ENCODE measurements at places on chromosomes 5 and 9.

DNA sequence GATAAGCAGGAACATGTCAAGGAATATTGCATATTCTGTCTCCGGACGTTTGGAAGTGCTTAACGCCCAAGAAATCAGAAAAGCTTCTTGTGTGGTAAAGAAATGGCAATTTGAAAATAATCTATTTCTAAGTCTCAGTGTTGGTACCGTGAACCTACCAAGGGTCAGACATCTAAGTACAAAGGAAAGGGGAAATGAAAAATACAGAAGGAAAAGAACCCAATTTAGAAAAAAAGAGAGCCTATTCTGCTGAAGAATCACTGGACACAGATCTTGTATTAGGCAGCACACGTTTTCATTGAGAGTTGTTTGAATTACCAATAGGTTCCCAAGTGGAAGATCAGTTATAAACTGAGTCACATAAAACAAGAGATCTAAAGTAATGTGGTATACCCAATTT, 46.9 kb upstream of the CEP78 start:
- no peak for DNase-seq

GRCh38 chr5:175123542-175123941, 320.4 kb downstream of the DRD1 start:
- no peak for DNase-seq

DNA sequence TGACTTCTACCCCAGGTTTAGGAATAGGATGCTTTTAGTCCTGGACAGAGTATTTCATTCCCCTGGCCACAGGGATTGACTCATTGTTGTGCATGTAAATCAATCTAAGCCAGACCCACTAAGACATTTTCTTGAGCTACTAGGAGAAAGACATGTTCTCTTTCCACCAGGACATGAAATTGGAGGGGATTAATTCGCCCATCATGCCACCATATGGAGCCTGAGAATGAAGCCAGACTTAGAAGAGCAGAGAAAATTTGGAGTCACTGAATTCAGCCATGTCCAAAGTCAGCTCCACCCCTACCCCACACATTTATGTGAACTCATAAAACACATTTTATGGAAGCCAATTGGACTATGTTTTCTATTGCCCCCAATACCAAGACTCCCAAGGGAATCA, 322.5 kb downstream of the NFIB start:
- no peak for DNase-seq

DNA sequence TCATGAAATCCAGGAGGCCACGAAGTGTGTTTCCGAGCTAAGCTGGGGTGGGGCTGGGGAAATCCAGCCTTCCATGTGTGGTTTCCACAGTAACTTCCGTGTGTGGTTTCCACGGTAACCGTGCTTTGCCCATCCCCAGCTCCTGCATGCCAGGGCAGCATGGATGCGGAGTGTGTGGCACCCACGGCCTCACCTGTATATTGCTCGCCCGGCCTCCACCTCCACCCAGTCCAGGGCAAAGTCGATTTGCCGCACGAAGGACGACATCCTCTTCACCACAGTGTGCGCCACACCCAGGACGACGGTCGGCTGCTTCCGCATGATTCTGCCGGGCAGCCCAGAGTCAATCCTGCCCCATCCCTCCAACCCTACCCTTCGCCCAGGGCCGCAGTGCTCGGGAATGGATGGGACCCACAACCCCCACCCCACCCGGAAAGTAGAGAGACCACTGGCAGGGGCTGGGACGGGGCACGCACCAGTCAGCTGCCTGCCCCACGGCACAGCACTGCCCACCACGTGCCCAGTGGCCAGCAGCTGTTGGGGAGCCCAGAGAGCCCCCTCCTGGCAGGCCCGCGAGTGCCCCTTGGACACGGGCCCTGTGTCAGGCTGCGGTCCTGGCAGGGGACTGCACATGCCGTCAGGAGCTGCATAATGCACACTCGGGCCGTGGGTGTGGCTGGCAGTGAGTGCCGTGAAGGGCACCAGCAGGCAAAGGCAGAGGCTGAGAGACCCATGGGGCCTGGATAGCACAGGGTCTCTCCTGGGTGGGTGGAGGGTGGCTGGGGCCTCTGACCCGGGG, 39.0 kb upstream of the NSMF start:
- no peak for DNase-seq

DNA sequence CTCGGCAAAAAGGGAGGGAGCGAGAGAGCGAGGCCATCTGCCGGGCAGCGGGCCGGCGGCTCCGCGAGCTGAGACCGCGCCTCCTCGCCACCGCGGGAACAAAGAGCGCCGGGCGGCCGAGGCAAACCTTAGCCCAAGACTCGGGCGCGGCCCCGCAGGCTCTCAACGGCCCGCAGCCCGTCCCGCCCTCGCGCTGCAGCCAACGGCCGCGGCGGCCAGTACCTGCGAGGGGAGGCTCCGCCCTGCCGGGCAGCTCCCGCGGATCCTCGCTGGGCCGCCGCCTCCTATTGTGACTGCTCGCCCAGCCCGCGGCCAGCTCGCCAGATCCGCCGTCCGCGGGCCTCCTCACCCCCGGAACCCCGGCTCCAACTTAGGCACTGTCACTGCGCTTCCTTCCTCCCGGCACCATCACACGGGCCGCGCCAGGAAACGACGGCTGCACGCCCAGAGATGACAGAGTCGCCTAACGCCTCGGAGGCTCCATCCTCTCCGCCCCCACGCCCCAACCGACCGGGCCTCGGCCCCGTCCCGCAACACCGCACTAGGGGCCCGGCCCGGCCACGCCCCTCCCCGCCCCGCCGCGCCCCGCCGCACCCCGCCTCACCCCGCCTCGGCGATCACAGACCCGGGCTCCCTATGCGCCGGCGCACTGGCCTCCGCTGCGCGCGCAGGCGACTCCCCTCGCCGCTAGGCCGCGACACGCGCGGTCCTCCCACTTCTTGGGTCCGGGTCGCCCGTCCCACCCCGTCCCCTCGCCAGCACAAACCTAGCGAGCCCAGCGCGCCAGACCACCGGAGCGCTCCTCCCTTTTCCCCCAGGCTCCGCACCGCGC, 479 bp upstream of the RNF38 start:
- DNase-seq = peak; percentile 62

DNA sequence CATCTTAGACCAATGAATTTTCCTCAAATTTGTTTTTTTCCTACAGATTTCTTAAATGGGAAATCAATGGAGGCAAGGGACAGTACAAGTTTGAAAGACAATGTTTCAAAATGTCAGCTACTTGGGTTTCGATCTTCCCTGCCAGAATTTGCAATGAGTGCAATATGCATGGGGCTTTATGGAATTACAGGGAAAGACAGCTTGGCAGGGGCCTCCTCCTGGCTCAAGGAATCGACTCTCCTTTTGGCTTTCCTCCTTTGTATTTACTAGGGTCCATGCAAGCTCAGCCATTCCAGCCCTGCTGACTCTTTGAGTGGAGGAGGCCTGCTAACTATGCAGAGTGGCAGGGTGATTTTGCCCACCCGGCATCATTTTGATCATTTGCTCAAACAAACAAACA, 63.2 kb downstream of the MED27 start:
- DNase-seq = no peak

GRCh38 chr5:61330341-61330844, 1.7 kb upstream of the ZSWIM6 start:
- DNase-seq = peak; percentile 29

DNA sequence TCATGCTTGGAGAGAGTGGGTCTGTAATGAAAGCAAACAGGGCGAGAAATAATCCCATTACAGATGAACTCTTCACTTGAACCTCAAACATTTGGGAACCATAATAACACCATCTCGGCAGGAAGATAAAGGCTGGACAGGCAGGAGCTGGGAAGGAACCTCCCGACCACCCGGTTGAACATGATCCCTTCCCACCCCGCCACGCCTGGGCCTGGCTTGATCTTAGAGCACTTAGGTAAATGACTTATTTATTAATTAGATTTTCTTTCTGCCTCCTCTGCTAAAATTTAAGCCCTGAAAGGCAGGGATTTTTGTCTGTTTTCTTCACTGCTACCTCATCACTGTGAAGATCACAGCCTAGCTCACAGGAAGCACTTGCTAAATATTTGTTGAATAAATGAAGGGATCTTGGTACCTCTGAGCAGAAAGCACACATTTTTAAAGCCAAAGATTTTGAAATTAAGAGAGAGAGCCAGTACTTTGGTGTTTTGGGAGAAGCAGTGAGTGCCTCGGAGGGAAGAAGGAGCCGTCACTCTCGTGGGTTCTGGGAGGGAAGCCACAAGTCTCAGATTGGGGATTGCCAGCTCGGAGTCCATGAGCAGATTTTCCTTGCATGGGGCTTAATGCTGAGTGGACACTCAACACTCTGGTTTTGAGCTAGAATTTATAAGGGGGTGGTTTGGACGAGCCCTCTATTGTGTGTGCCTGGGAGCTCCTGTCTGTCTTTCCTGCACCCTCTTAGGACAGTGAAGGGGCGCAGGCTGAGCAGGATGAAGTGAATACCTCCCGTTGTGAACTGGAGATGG, 133.3 kb downstream of the MACROH2A1 start:
- no peak for DNase-seq

- DNase-seq = no peak
Observed at GRCh38 chr5:2282893-2283292, 400.2 kb upstream of the IRX4 start.

DNA sequence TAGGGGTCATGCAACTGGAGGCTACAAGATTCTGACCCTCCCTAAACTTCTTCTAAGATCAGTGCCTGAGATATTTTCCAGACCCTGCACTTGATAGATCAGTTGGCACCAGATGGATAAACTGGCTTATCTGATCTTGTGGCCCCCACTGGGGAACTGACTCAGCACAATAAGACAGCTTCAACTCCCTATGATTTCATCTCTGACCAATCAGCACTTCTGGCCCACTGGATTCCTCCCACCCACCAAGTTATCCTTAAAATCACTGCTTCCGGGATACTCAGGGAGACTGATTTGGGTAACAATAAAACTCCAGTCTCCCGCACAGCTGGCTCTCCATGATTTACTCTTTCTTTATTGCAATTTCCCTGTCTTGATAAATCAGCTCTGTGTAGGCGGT, 2180.4 kb upstream of the WWC1 start:
- no peak for DNase-seq

DNA sequence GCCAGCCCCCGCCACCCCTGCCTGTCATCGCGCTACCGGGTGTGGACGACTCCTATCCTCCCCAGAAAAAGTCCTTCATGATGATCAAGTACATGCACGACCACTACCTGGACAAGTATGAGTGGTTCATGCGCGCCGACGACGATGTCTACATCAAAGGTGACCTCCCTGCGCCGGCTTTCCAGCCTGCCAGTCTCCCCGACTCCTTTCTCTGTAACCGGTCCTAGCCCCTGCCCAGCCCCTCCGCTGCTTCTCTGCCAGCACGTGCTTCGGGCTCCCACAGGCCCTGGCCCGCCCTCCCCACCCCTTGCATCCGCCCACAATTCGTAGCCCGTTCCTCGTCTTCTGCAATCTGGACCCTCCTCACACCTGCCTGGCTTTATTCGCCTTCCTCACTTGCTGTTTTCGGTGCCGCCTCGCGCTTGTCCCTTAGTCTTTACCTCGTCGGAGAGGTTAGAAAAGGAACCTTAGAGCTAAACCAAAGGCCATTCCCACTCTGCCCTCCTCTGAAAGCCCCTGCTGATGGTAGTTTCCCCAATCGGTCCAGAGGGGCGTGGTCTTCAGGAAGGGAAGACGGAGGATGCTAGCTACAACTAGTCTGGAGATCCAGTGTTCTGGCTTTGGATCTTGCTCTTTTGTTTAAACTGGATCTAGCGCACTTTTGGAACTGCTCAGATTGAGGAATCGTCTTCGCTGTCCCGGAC, 1.4 kb downstream of the CHSY3 start:
- DNase-seq = peak; percentile 43

DNA sequence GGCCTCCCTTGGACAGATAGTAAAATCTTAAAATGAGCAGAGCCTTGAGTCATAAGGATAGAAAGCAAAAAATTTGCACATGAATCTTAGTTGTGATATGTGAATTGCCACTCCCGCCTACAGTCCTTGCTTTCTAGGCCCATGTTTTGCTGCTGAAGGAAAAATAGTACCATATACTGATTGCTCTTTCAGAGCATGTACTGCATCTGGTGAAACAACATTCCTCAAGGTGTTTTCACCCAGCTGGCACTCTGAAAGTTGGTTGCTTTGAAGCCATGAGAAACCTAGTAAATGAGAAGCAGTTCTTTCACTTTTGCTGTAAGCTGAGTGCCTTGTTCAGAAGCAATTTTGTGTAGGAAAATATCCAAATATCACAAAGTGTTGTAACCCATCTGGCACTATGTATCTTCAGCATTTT, 10.3 kb downstream of the CDC37L1 start:
- DNase-seq = no peak

DNA sequence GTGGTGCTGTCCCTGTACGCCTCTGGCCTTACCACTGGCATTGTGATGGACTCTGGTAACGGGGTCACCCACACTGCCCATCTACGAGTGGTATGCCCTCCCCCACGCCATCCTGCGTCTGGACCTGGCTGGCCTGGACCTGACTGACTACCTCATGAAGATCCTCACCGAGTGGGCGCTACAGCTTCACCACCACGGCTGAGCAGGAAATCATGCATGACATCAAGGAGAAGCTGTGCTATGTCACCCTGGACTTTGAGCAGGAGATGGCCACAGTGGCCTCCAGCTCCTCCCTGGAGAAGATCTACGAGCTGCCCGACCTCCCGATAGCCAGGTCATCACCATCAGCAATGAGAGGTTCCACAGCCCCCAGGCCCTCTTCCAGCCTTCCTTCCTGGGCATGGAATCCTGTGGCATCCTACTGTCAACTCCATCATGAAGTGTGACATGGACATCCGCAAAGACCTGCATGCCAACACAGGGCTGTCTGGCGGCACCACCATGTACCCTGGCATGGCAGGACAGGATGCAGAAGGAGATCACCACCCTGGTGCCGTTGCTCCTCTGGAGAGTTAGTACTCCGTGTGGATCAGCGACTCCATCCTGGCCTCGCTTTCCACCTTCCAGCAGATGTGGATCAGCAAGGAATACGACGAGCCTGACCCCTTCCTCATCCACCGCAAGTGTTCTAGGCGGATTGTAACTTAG, 434.2 kb upstream of the RGMB start:
- no peak for DNase-seq

DNA sequence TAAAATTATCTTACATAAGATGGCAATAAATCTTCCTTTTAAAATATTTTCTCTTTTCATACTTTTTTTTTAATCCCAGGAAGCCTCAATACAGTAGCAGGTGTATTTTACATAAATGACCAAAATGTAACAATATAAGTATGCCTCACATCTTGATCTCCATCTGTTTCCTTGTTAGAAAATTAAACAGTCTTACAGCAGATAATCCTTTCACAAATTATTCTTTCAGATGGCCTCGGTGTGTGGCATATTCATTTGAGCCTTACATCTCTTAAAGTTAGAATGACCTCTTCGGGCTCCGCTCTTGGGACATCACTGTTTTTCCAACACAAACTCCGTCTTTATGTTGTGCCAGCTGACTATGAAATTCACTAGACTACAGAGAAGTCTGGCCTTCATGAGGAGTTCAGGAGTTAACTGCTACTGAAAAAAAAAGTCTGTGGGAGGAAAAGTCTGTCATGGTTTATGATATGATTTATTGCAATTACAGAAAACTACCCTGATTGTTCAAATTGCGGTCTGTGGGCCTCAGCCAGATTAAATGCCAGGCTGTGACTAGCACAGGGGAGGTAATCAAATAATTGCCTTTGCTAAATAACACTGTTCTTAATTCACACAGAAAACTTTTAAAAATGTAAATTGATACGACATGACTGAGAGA, 292.9 kb upstream of the PUM3 start:
- no peak for DNase-seq

GRCh38 chr5:132104556-132104955, 31.0 kb downstream of the CSF2 start:
- no peak for DNase-seq

GRCh38 chr5:147290261-147290660, 55.4 kb downstream of the STK32A start:
- DNase-seq = peak; percentile 84

GRCh38 chr5:54610197-54610944, 92.8 kb downstream of the SNX18 start:
- DNase-seq = no peak

Data from NCI-H510A treated with DMSO at 0.1 percent for 48 hours (cell line).